ENCODE measurements at places on chromosomes 1 and 21. TPM values are rescaled to one million over a fixed set of nuclear protein-coding genes. Genes with fewer than 3 reads are reported as not detected.

FCAMR gene
- not detected for total RNA-seq

GORAB gene
- total RNA-seq, result 13.0 TPM

ANGPTL3 gene
- not detected for total RNA-seq

HLX gene
- not detected for total RNA-seq

FCGR2B gene
- total RNA-seq, result not detected

ZNF683 gene
- 0.17 TPM for total RNA-seq

CD52 gene
- total RNA-seq, result 1,924 TPM

FAM151A gene
- not detected for total RNA-seq

CNTN2 gene
- not detected for total RNA-seq

FAM72D gene
- total RNA-seq, result 17.0 TPM

GART gene
- total RNA-seq, result 124 TPM

SHC1 gene
- total RNA-seq, result 104 TPM

WNT9A gene
- 0.32 TPM for total RNA-seq

TMPRSS3 gene
- 8.9 TPM for total RNA-seq

NBPF6 gene
- not detected for total RNA-seq

SPRR2F gene
- not detected for total RNA-seq

ATXN7L2 gene
- total RNA-seq, result 12.4 TPM

RYR2 gene
- not detected for total RNA-seq

DNASE2B gene
- total RNA-seq, result not detected

TTLL7 gene
- 4.2 TPM for total RNA-seq

RALGPS2 gene
- 3.5 TPM for total RNA-seq

NIPAL3 gene
- total RNA-seq, result 78.1 TPM
